Activated CD4-positive, alpha-beta T cell treated with anti-CD3 and anti-CD28 coated beads, Interleukin-2, Interleukin-6, amounts not matched to agents 100 ng/mL and 50 ng/mL, durations not matched to agents 16 hours and 8 hours (primary cell): ENCODE measurements at places on chromosomes 16 and 17.

DNA sequence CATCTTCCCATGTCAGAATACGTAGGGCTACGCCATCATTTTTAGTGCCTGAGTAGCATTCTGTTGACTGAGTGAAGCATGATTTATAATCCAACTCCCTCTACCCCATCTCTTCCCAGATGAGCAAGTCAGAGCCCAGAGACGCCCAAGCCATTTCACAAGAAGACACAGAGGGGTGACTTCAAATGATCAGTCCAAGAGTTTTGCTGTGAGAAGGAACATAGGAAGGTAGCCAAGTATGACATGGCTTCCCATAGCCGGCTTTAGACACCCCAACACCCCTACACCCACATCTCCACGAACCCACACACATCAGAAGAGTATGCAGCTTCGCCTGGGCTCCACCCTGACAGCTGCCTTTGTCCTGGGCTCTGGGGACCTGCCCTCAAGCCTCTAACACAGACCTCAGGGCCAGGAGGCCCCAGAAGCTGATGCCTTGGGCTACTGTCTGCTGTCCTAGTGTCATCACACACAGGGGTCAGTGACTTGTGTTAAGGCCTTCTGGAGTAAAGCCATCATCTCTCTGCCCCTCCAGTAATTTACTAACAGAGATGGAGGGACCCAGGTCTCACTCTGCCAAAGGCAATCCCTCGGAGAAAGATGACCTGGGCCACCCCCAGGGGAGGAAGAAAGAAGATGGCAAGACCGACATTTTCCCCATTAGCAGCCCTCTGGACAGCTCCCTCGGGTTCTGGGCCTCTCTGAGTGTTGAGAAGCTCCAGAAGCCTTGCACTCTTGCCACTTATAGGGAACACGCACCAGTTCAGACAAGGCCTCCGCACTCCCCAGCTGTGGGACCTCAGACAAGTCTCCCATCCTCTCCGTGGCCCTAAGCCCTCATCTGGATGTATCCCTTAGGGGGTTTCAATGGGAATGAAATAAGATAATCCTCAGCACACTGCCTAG lies 38.7 kb upstream of the MRPS23 start:
- no peak for DNase-seq

GRCh38 chr17:13931800-13932460 lies 137.4 kb upstream of the COX10 start:
- DNase-seq = no peak

DNA sequence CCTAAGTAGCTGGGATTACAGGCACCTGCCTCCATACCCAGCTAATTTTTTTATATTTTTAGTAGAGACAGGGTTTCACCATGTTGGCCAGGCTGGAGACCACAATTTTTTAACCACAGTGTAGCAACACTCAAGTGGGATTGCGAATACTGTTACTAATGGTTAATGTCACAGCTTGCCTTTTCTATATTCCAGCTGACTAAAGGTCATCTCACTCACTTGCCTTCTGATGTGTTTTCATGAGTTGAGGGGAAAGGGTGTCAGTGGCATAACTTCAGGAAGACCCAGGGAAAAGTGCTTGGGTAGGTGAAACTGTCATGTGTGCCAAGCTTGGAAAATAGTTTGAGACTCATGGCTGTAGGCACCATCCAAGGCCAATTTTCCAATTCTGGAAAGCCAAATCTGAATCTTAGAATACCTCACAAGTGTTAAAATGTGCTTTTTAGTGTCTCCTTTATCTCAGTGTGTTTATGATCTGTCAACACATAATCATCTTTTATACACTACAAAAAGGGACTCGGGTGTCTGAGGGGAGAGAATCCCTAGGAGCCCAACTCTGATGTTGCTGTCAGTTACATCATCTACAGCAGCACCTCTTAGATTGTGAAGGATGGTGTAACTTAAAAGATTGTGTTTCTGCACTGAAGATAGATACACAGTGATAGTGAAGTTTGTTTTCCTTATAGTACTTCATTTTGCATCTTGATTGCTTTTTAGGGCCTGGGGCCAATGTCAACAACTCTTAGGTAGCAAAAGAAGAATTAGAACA lies 27.1 kb downstream of the OGFOD1 start:
- DNase-seq = no peak

DNA sequence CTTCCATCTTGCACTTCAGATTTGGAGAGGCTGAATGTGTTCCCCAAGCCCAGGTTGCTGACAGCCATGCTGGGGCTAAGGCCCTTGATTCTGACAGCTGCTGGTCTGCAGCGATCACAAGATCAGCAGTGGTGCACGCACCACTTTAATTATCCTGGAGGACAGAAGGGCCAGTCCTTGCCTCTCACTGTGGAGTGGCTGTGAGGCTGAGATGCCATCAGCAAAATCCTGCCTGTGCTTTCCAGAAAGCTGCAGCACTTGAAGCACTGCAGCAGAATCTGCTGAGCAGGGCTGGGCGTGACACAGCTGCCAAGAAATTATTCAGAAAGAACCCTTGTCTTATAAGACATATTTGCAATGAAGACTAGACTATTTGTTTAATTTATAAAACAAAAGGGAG lies 37.1 kb downstream of the NUP93 start:
- no peak for DNase-seq

DNA sequence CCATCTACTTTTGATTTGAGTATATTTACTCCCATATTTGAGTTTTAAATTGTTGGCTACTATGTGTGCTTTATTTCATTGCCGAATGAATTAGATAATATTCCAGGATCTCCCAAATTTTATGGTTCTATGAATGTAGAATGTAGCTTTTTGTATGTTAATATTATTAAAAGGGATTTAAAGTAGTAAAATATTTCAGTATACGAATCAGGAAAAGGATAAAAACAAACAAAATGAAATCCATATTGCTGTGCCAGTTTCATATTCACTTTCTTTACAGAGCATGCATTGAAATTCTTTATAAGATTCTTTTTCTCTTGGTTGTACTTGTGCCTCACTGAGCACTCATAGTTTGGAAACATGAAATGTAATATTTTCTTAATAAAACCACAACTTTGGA lies 155.1 kb downstream of the CHD9 start:
- no peak for DNase-seq

DNA sequence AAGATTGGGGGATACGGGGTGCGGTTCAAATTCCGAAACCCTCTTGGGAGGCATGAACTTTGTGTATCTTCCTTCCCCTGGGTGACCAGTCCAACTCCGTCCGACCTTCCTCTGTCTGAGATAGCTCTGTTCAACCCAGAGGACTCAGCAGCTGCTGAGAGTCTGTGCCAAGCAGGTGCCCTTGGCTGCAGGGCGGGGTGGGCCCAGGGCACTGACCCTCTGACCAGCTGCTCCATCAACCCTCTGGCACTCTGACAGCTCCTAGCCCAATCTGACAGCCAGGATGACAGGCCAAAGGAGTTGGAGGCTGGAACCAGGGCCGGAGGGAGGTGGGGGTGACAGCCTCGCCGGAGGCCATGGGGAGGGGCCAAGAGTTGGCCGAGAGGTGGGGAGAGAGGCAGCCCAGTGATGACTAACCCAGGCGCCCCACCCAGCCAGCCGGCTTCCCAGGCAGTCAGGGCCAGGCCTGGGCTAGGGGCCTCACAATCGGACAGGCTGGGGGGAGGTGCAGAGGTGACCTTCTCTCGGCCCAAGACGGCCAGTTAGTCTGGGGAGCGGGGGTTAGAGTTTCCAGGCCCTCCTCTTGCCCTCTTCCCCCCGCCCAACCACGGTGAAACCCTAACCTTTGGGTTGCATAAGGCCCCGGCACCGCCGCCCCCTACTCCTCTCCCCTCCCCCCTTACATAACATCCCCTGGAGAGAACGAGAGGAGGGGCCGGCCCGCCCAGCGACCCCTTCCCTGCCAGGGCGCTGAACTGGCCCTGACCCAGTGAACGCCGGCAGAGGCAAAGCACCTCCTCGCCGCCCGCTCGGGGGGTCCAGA lies 5.0 kb upstream of the TLCD2 start:
- peak; percentile 61 for DNase-seq

DNA sequence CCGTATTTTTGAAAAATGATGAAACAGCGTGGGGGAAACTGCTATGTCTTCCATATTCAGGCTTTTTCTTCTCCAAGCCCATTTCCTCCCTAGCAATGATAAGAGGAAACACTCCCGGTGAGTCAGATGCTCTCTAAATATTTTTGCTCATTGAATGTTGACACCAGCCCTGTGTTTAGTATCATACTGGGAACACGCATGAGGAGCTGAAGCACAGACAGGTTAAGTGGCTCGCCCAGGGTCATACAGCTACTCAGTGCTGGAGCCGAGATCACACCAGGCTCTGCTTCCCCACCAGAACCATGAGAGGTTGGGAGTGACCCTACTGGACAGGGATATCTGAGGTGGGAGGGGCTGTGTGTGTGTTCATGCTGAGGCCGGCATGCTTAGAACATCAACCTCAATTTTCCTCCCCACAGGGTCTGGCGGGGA lies 37.8 kb upstream of the ADGRG1 start:
- peak; percentile 29 for DNase-seq

- DNase-seq = no peak
Observed at GRCh38 chr16:89103156-89103555, 9.5 kb downstream of the ACSF3 start.

GRCh38 chr16:10314811-10315210 lies 71.0 kb upstream of the ATF7IP2 start:
- DNase-seq = peak; percentile 15

- peak; percentile 50 for DNase-seq
Observed at GRCh38 chr16:75550211-75550662, 5.8 kb downstream of the TMEM231 start.

DNA sequence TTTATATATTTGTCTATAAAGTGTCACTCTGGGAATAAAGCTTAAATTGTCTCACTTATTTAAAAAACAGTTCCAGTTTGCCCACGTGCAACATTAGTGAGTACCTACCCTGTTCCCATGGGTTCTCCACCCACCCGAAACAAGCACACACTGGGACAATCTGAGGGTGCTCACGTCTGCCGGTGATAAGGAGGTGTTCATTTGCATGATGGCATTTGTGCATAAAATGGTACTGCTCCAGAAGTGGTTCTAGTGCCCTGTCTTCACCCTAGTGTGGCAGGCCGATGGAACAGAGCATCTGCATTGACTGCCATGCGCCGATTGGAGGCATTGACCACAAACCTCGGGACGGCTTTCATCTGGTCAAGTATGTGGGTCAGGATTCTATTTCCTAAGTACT lies 35.6 kb upstream of the ENDOV start:
- DNase-seq = no peak

DNA sequence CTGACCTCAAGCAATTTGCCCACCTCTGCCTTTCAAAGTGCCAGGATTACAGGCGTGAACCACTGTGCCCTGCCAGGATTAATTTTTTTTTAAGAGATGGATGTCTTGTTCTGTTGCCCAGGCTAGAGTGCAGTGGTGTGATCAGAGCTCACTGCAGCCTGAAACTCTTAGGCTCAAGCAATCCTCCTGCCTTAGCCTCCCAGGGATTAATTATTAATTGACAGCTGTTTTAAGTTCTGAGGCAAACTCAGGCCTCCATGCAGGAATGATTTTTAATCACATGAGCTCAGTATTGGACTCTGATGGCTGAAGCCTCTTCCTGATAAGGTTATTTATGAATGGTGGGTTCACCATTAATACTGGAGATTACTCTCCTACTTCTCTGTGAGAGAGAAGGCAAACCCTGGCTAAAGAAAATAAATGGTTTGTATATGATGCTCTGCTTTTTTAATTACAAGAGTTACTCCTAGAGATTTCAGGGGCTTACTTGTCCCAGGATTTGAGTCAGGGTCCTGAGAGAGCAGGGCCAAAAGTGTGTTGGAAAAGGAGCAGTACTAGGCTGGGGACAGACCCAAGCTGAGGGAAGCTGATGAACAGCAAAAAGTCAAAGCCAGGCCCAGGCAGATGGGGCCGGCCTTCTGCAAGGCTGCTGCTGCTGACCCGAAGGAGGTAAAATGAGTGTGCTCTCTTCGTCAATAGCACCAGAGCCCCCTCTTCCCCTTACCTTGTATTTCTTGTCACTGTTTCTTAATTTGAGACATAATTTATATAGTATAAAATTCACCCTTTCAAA lies 56.9 kb upstream of the HAS3 start:
- DNase-seq = no peak

DNA sequence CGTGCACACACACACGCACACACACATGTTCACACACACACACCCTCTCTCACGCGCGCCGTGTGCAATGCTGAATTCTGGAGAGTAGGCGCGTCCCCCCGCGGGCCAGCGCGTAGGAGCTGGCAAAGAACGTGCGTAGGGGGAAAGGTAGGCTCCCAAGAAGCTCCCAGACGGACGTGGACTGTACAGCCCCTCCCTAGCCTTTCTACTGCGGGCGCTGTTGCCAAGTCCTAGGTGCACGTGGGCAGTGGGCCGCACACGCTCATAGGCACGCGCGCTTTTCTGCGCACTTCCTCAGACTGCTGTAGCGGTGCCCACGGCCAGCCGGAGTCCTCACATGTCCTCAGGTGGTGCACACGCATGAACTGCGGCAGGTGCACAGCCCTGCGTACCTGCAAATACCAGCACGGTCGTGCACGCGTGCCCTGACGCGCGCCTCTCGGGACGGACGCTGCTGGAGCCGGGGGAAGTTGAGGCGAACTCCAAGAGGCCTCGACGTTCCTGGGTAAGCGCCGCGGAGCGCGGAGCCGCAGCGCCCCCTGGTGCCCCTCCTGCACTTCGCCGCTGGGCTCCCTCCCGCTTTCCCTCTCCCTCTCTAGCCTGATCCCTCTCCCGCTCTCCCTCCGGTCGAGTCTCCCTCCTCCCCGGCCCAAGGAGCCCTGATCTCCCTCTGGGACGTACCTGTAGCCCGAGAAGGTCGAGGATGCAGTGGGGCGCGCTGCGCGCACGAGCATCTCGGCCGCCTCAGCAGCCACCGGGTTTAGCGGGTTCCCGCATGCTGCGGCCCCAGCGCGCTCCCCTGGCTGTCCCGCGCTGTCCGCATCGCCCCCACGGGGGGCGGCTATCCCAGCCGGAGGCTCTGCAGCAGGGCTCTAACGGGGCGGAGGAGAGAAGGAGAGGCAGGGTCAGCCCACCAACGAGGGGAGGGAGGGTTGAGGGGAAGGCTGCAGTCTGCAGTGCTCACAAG lies 749 bp downstream of the GRIN2A start:
- DNase-seq = peak; percentile 59

GRCh38 chr17:4510618-4510941 lies 11.9 kb downstream of the SPNS2 start:
- no peak for DNase-seq

- no peak for DNase-seq
Observed at GRCh38 chr16:3946604-3947180, 66.2 kb upstream of the CREBBP start.

DNA sequence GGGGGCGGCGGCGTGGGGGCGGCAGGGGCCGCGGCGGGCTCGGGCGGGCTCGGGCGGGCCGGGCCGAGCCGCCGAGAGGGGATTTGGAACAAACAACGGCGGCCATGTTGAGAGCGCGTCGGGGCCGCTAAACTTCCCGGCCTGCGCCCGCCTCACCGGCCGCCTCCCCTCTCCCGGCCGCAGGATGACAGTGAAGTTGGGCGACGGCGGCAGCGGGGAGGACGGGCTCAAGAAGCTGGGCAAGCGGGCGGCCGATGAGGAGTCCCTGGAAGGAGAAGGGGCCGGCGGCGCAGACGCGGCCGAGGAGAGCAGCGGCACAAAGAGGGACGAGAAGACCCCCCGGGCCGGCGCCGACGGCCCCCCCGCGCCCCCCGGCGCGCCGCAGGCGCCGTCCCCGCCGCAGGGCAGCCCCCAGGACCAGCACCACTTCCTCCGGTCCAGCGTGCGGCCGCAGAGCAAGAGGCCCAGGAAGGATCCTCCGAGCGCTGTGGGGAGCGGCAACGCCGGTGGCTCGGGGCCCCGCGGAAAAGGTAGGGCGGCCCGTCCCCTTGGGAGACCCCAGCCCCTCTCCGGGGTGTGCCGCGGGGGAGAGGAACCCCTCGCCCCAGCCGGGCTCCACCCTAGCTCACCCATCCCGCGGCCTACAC lies 2.4 kb downstream of the CRAMP1 start:
- peak; percentile 28 for DNase-seq
